Urothelium cell line (cell line): ENCODE measurements at places on chromosomes 2 and 18.

DNA sequence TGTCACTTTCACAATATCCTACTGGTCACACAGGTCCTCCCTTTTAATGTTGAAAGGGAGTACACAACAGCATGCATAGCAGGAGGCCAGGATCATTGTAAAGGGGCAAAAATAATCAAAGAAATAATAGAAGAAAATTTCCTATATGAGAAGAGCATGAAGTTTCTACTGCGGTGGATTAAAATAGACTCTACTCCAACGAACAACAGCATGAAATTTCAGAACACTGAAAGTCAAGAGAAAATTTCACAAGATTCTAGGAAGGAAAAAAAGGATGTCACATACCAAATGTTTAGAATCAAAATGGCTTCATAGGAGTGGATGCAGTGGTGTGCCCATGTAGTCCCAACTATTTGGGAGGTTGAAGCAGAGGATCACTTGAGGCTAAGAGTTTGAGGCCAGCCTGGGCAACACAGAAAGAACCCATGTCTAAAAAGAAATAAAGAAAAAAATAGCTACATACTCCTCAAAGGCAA lies 72.0 kb upstream of the EPAS1 start:
- DNase-seq, result no peak

DNA sequence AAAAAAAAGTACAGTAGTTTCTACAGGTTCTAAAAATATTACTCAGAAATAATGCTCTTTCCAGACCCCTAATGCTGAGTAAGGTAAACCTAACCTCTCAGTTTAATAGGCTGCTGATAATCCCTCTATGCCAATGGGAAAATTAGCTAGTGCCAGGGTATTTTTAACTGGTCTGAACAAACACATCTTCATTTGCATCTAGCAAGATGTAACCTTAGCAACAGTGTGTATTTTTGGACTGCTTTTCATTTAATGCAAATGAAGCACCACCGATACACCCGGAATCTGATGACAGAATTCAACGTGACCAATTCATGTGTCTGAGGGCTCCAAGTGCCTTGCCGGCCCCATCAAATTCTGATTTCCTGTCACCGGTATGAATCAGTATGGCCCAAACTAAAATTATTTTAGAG lies 47.4 kb upstream of the CYRIA start:
- no peak for DNase-seq

DNA sequence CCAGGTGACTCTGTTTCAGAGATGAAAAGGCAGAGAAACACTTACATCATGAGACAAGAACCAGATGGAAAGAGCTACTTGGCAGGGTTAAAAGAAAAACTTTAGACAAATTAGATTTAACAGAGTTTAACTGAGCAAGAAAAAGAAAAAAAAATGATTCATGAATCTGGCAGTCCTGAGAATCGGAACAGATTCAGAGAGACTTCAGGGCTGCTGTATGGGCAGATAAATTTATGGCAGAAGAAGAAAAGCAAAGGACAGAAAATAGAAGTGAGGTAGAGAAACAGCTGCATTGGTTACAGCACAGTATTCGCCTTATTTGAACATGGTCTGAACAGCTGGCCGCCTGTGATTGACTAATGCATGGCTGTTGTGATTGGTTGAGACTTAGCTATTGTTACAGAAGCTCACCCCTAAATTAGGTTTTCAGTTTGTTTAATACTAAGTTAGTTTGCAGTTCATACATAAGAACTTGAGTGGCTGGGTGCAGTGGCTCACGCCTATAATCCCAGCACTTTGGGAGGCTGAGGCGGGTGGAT lies 43.0 kb upstream of the RHOB start:
- no peak for DNase-seq

DNA sequence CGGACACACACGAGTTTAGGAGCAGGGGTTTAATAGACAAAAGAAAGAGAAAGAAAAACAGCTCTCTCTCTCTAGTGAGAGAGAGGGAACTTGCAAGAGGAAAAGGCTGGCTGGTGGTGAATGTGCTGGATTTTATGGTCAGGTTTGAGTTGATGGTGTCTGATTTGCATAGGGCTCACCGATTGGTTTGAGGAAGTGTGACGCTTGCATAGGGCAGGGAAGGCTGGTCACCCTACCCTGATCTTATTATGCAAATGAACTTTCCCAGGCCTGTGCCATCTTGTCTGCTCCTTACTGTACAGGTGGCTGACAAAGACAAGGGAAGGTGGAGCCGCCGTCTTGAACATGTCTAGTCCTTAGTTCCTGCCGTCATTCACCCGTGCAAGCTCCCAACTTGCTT lies 408.9 kb downstream of the RIT2 start:
- no peak for DNase-seq

GRCh38 chr2:238326801-238327365 lies 6.6 kb downstream of the TRAF3IP1 start:
- DNase-seq, result no peak

DNA sequence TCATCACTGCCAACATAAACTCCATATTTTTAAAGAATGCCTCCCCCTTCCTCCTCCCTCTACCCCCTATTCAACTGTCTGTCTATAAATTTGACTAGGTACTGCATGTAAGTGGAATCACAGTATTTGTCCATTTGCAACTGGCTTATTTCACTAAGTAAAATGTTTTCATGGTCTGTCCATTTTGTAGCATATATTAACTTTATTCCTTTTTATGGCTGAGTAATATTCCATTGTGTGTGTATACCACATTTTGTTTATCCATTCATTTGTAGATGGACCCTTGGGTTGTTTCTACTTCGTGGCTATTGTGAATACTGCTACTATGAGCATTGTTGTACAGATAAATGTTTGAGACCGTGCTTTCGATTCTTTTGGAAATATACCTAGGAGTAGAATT lies 10.7 kb downstream of the SEH1L start:
- DNase-seq, result no peak

DNA sequence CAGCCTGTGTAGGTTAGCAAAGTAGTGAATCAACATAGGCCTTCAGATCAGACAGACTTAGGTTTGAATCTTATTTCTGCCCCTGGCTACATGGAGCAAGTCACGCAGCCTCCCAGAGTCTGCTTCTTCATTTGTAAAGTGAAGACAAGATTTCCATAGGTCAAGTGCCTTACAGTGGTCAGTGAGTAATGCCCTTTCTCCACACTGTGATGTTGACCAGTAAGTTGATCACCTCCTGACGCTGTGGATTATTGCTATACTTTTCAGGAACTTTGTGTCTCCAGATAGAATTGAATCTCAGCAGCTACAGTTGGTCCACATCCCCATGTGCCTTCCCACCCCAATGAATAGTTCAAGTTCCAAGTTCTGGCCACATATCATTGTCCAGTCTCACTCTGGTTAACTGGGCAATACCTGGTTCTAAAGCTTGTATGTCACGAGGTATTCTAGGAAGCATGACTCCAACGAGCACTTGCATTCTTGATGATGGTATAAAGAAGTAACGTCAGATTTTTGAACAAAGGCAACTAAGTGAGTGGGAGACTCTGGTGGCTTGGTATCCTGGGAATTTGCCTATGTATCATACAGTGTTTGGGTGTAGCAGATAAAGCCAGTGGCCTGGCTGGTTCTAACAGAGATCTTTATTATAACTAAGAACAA lies 2.1 kb upstream of the CLIP4 start:
- DNase-seq, result no peak

GRCh38 chr2:177636672-177637071 lies 244.1 kb downstream of the AGPS start:
- DNase-seq, result no peak
